ENCODE measurements at places on chromosomes 7 and 10.

- DNase-seq, result no peak
Observed at GRCh38 chr7:120735791-120736190, 122.2 kb downstream of the TSPAN12 start.

GRCh38 chr7:20330928-20331909 lies 519 bp downstream of the ITGB8 start:
- peak; percentile 68 for DNase-seq

GRCh38 chr7:17556247-17556956 lies 257.9 kb downstream of the AHR start:
- no peak for DNase-seq

DNA sequence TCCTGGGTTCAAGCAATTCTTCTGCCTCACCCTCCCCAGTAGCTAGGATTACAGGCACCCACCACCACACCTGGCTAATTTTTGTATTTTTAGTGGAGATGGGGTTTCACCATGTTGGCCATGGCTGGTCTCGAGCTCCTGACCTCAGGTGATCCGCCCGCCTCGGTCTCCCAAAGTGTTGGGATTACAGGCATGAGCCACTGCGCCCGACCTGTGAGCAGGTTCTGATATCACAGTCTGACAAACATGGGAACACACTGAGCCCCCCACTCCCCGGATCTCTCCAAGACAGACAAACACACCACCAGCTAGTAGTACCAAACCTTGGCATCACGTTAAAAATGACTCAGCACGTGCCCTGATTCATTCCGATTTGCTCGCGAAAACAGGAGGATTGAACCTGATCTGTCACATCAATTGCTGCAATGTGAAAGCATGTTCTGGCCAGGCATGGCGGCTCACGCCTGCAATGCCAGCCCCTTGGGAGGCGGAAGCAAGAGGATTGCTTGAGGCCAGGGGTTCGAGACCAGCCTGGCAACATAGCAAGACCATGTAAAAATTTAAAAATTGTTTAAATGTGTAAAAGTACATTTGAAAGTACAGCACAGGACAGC lies 106.5 kb downstream of the SMURF1 start:
- peak; percentile 17 for DNase-seq

DNA sequence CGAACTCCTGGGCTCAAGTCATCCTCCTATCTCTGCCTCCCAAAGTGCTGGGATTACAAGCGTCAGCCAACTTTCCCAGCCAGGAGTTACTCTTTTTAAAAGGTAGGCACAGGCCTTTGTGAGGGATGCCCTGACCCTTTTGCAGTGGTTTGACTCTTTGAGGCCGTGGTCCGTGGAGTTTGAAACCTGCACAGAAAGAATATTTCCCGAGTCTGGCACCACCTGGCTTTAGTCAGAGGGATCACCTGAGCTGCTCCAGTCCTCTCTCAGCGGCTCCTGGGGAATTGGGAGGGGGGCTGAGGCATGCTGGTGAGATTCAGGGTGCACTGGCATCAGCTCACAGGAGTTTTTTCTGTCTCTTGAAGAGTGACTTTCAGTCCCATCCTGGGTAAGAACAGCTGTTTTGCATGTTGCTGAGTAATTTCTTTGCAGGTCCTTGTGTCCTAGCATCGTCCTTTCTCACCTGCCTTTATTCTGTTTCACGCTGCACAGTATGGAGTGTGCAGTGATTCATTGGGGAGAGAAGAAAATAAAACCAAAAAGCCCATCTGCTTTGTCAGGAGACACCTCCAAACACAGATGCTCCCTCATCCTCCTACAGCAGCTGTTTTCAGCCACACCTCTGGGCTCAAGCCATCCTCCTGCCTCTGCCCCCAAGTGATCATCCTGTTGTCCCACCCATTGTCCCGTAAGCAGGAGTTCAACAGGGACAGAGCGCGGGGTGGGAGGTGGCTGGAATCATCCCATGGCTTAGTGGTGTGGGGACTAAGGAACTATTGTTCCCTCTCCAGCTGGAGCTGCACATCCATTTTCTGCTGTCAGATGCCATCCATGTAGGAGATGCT lies 284.7 kb downstream of the CAMK1D start:
- no peak for DNase-seq

DNA sequence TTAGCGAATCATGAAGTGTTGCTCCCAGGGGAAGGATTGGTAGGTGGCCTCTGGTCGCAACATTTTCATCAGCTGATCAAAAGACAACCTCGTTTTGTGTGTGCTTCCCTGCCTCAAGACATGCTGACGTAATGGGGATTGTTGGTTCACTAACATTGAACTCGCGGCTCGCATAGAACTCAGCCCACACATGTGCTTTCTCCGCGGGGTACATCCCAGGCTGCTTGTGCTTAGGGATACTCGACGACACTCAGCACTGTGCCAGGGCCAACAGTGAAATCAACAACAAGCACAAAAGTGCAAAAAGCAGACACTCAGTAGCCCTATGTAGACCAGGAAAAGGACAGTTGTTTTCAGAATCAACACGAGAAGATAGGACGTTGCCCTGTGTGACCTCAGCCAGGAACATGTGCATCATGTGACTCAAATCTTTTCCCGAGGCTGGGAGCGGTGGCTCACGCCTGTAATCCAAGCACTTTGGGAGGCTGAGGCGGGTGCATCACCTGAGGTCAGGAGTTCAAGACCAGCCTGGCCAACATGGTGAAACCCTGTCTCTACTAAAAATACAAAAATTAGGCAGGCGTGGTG lies 20.8 kb downstream of the WIPI2 start:
- DNase-seq, result no peak

DNA sequence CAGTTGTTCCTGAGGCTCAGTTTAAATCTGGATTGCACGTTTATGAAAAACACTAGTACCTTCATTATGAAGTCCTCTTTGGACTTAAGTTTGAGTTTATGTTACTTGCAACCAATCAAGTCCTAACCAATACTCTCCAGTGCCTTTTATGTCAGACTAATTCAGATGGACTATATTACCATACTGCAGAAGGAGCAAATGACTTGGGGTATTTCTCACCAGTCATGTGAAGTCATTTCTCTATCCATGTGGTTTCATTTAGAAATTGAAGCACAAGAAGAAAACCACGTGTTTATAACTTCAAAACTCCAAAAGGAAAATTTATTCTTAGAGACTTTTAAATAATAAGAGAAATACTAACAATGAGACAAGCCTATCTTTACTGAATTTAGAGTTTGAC lies 201.6 kb downstream of the MBL2 start:
- DNase-seq, result peak; percentile 43

- DNase-seq, result no peak
Observed at GRCh38 chr10:131640045-131640644, 260.7 kb upstream of the PPP2R2D start.

GRCh38 chr7:12637819-12638592 lies 49.4 kb upstream of the ARL4A start:
- DNase-seq, result no peak

DNA sequence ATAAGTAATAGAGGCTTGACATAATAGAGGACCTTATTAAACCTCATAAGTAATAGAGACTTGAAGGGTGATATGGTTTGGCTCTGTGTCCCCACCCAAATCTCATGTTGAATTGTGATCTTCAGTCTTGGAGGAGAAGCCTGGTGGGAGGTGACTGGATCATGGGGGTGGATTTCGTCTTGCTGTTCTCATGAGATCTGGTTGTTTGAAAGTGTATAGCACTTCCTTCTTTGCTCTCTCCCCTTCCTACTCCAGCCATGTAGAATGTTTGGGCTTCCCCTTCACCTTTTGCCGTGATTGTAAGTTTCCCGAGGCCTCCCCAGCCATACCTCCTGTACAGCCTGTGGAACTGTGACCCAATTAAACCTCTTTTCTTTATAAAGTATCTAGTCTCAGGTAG lies 8.6 kb downstream of the KIFBP start:
- no peak for DNase-seq

DNA sequence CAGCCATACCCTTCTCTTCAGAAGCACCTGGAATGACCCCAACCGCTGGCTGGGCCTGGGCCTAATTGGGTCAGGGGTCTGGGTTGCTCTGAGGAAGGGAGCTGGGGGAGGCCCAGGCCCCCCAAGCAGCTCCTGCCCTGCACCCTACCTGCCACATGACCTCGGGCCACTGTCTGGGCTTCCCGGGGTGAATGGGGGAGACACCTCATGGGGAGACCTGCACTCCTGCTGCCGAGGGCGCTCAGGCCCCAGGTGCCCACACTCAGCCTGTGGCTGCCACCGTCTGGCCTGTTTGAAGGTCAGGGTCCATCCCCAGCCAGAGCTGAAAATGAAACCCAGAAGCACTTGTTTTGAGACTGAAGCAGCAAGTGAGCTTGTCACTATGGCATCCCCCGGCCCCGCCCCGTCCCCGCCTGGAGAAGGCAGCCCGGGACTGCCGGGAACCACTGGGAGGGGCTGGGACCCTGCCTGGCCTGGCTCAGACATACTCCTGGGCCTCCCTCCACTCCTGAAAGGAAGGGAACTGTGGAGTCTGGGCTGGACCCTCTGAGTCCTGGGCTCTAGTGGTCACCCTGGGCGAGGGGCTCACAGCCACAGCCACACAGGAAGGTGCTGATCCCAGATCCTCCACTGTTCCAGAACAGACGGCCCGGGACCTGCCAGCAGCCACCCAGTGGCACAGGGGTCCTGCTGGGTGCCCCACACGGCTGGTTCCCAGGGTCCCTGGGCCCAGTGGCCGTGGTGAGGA lies 7.4 kb upstream of the MICALL2 start:
- peak; percentile 55 for DNase-seq

DNA sequence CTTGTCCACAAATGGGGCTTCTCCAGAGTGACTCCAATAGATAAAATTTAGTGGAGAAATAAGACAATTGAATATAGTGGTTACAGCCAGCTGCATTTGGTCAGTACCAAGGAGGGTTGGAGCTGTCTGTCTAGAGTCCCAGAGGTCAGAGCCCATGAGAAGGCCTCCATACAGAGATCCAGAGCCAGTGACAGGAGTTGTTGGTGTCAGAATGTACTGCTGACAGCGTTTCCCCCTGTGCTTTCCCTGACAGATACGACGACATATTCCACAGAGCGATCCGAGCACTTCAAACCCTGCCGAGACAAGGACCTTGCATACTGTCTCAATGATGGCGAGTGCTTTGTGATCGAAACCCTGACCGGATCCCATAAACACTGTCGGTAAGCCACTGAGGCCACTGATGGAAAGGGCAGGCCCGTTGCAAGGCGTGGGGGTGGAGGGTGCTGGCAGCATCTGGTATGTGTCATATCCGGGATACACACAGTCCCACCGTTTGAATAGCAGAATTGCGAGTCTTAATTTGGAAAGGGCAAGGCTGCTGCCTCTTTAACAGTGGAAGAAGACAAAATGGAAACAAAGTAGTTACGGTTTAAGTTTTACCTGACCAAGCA lies 483.6 kb downstream of the NRG3 start:
- peak; percentile 79 for DNase-seq

GRCh38 chr7:106392590-106392989 lies 107.8 kb upstream of the NAMPT start:
- DNase-seq, result no peak

DNA sequence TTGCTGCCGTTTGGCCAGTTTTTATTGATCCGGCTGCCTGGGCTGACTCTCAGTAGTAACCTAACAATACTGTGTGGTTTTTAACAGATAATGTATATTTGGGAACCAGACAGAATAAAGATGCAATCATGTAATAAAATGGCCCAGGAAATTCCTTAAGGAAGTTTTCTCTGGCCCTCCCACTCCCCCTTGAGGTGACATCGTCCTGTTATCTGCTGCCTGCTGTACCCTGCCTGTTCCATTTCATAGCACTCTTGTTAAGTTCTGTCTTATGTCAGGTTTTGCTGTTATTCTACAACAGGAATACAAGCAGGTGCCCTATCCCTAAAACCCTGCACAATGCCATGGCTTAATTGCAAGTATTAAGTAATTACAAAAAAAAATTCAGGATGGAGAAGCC lies 12.5 kb downstream of the ITGB8 start:
- no peak for DNase-seq

DNA sequence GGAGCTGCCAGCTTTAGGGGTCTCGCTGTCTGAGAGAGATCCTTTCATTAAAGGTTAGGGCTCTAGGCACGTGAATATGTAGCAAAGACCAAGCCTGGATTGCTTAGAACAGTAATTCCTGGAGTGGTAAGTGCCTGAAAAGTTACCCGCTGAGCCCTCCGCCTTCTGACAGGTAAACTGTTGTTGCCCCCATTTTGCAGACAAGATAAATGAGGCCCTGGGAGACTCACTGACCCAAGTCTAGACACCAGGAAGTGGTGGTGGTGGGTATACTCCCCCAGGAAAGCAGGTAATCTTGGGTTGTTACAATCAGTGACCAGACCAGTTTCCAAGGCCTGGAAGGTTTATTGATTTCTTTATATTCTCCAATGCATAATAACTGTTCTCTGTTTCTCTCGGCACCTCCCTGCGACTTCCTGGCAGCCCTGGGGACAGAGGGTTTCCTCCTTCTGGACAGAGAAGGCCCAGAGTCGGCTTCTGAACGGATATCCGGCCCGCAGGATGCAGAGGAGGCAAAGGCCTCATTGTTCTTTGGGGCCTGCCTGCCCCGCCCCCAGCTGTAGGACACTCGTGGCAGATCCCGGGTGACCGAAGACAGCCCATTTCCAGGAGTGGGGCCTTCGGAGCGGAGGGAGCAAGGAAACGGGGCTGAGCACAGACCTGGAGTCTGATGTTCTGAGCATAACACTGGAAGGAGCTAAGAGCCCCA lies 1.3 kb upstream of the GRK5 start:
- no peak for DNase-seq

DNA sequence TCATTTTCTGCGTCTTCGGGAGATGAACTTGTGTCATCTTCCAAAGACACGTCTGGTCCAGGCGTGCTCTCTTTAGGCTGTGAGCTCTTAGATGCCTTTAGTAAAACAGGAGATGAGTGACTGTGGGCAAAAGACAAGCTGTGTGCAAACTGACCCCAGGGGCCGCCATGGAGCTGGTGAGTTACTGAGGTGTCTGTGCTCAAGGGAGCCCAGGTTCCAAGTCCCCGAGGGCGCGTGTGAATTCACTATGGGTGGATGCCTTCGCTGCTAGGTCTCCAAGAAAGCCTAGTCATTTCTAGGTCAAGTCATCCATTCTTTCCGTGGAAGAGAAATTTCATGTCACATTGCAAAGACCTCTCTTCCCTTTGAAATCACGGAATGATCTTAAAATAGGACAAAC lies 83.9 kb upstream of the NMT2 start:
- DNase-seq, result no peak

All from GM23248 (cell line).